ENCODE measurements at places on chromosomes 2 and 18.
A peak's percentile ranks its signal among the peaks of the same experiment; 100 is the strongest.

DNA sequence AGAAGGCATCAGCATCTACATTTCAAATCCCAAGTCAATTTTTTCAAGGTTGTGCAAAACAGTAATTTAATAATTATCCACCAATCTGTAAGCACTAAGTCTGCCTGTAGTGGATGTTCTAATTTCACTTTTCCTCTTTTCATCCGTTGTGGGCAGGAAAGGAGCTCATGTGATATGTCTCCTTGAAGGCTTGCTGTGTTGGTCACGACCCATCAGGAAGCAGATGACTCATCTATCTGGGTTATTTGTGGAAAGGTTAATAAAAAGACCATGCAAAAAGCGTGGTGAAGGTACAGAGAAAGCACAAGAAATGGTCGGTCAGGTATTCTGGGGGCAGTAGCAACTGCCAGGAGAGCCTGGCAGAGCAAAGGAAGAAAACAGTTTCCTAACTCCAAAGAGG lies 476.7 kb upstream of the RAB6C start:
- DNase-seq, result no peak

DNA sequence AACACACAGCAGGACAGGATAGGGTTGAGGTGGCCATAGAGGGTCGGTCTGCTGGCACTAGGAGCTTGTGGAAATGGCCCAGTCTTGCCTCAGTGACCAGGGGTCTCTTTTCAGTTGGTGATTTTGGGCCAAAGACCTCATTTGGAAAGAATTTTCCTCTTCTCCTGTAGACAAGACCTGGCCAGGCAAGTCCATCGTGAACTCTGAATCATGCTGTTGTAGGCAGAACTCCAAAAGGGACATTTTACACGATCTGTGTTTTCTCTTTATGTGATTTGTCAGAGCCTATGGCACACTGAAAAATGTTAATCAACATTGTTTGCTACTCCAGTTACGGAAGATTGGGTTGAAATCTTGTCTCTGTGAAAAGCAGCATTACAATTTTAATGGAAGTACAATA lies 126.1 kb upstream of the PXDN start:
- no peak for DNase-seq

DNA sequence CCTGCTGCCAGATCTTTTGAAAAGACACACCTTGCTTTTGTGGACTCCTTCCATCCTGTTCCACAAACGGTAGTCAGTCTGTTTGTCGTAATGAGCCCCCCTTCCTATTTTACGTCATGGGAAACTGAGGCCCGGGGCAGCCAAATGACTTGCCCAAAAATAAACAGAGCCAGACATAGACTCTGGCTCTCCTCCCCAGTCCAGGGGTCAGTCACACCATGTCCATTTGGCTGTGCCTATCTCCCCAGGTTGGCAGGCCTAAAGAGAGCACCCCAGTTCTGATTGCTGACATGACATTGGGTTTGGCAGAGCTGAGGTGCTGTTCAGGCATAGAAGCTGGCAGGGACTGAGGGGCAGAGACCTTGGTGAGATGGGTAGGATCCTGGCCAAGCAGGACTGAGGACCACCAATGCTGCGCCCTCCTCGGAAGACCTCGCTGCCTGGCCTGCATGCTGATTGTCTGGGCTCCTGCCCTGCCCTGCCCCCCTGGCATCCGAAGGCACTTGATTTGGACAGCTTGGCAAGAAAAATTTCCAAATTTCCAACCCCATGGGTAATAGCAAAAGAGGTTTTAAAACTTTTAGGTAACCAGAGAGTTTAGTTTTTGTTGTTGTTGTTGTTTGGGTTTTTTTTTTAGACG lies 335.4 kb downstream of the DYSF start:
- DNase-seq, result peak; percentile 26

GRCh38 chr2:148965623-148966437 lies 72.7 kb upstream of the LYPD6B start:
- no peak for DNase-seq

- no peak for DNase-seq
Observed at GRCh38 chr2:232815569-232815968, 39.2 kb upstream of the KCNJ13 start.

- no peak for DNase-seq
Observed at GRCh38 chr2:187372213-187372612, 75.8 kb downstream of the CALCRL start.

- DNase-seq, result no peak
Observed at GRCh38 chr2:119707117-119708087, 28.4 kb downstream of the TMEM177 start.

- no peak for DNase-seq
Observed at GRCh38 chr18:30748541-30748940, 294.0 kb downstream of the DSC3 start.

- no peak for DNase-seq
Observed at GRCh38 chr2:126736133-126736874, 80.3 kb downstream of the GYPC start.

DNA sequence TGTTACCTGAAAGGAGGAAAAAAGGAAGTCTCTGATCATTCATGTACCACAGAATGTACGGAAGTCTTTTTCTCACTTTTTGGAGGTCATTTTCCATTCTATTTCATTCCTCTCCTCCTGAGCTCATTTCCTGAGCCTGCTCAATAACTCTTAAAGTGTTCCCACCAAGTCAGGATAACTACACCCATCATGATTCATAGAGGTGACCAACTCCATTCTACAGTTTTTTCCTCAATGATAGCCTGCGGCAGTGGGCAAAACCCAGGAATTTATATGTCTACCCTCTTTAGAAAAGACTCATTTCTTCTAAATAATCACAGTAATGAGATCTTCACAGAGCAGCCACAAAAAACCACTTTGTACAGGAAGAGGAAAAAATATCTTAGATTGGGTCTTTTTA lies 372.5 kb downstream of the RBM43 start:
- no peak for DNase-seq

DNA sequence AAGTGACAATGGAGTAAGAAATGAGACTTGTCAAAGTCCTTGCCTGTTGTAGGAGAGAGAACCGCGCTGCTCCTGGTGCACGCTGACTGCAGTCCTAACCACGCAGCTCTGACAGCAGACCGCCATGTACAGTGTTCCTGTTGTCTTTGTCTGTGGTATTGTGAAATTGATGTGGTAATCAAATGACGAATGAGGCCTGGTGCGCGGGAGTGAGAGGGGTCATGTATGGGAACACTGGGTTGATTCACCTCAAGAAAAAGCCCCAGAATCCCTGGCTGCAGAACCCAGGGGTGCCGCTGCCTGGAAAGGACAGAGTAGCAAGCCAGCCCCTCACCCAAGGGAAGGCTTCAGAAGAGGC lies 64.0 kb downstream of the INPP4A start:
- peak; percentile 34 for DNase-seq

DNA sequence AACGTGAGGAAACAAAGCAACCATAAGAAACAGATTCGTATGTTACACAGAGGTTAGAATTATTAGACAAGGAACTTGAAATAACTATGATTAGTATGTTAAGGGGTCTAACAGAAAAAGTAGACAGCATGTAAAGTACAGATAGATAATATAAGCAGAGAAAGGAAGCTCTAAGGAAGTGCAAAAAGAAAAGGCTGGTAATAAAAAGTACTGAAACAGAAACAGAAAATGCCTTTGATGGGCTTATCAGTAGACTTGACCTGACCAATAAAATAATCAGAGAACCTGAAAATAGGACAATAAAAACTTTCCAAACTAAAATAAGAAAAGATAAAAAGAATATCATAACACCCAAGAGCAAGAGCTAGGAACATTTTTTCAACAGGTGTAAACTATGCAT lies 225.8 kb downstream of the RND3 start:
- no peak for DNase-seq

GRCh38 chr18:37251679-37252078 lies 313.9 kb downstream of the CELF4 start:
- DNase-seq, result no peak

DNA sequence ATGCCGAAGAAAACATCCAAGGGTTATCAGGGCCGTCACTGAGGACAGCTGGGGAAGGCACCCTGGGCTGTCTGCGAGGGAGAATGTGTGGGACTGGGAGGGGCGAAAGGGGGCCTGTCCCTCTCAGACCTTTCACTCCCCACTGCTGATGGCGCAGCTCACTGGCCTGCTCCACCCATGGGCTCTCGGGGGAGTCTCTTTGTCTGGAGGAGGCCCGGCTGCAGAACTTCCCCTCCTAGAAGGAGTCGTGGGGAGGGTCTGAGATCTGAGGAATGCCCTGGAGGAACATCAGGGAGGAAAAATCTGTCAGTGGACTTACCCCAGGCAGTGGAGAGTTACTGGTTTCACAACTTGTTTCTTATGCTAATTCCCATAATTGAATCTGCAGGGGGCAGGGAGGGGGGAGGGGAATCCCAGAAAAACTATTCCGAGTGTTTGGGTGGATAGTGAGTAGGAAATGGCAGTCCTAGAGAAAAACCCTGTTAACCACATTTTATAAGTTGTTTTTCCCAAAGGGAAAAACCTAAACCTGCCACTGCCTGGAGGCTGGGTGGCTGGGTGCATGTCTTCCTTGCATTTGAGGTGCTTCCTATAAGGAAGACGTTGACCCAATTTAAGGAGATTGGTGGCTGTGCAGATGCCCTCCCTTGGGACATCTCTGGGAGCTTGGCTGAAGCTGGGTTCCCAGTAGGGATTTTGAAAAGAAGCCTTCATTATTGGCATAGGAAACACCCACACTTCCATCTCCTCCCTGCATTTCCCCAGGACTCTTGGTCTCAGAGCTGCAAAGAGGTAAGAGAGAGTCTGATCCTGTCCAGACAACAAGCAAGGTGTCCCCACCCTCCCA lies 11.7 kb upstream of the SEMA4C start:
- no peak for DNase-seq

DNA sequence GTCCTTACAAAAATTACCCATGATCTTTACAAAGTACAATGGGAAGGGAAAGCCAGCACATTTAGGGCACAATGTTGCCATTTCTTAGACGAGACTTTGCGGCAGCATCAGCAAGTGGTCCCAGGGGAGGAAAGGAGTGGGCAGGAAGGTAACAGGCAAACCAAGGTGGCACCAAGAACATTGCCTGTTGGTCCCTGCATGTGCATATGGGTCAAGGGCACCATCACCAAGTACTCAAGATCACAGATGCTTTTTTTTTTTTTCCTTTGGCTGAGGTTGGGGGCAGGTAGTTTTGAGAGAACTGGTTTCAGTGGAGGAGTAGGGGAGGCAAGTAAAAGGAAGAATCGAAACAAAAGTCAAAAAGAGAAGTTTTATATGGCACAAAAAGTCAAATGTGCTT lies 752 bp upstream of the CYTIP start:
- DNase-seq, result no peak

DNA sequence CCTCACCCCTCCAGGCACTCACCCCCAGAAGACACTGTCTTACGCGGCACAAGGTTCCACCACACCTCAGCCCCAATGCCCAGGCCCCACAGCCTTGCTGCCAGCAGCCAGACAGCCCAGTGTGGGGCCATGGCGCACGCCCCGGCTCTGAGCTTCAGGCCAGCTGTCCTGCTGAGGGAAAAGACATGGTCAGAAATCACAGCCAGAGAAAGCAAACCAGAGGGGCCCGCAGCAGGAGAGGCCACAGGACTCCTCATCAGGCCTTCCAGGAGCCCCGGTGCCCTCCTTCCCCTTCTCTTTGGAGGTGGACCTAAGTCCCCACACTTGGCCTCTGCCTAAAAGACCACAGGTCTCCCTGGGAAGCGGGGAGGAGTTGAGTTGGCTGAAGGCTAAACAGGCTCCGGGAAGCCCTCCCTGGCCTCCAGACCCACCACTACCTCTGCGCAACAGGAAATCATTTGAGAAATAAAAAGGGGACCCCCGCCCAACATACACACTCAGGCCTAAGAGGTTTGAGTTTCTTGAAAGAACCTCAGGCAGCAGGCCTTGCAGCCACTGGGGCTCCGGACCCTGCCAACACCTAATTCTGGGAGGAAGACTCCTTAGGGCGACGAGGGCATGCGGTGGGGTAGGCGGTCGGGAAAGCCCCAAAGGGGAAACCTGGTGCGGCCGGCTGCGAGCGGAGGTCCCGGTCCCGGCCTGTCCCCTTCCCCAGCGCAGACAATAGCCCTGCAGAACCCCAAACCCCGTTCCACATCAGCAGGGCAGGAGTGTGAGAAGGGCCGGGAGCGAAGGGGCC lies 1.9 kb downstream of the SEMA4C start:
- no peak for DNase-seq

Data from left forelimb (tissue), 1 donor.